ENCODE measurements at places on chromosomes 2 and 18. TPM values are rescaled to one million over a fixed set of nuclear protein-coding genes. Genes with fewer than 3 reads are reported as not detected.

Gene SERPINB2
- not detected for total RNA-seq

Gene CNDP1
- total RNA-seq = not detected

Gene MAP2
- total RNA-seq = 0.28 TPM

Gene MOB1A
- 81.5 TPM for total RNA-seq

Gene PRKAG3
- not detected for total RNA-seq

Gene CCBE1
- 5.8 TPM for total RNA-seq

Gene EPHA4
- total RNA-seq = 0.54 TPM

Gene C2orf81
- 4.4 TPM for total RNA-seq

Gene MAPK4
- total RNA-seq = 0.07 TPM

Gene NOL4
- total RNA-seq = not detected

Gene HOXD12
- not detected for total RNA-seq

Gene DPP10
- not detected for total RNA-seq

Gene LAMA3
- total RNA-seq = 29.5 TPM

Gene MYO3B
- total RNA-seq = not detected

Gene CD8A
- total RNA-seq = 0.34 TPM

Gene HOXD9
- 1.7 TPM for total RNA-seq

Gene CLHC1
- 1.8 TPM for total RNA-seq

Gene PLA2R1
- 2.8 TPM for total RNA-seq

Gene QPCT
- total RNA-seq = 18.6 TPM

Gene PROC
- total RNA-seq = 3.9 TPM

Gene TMEM127
- total RNA-seq = 53.7 TPM

Gene PARD6G
- 1.8 TPM for total RNA-seq

Gene HSPD1
- total RNA-seq = 751 TPM

Gene MGAT4A
- 1.3 TPM for total RNA-seq

Gene FSHR
- not detected for total RNA-seq

Gene MYO7B
- total RNA-seq = 0.13 TPM

Gene MOB4
- 33.8 TPM for total RNA-seq

Gene DNER
- 9.1 TPM for total RNA-seq

Gene SLC9A4
- total RNA-seq = not detected

Gene PROKR1
- not detected for total RNA-seq

Gene TSPYL6
- total RNA-seq = not detected

Gene ZNF516
- 4.2 TPM for total RNA-seq

Gene OTOS
- total RNA-seq = not detected

Gene C2orf49
- 17.3 TPM for total RNA-seq

Gene SH3RF3
- 0.40 TPM for total RNA-seq

Gene LIPT1
- total RNA-seq = 3.8 TPM

Gene PFN4
- 1.1 TPM for total RNA-seq

Gene VWA3B
- total RNA-seq = not detected

Gene PLEK
- total RNA-seq = not detected

Gene STEAP3
- 40.9 TPM for total RNA-seq

Gene ITPRID2
- total RNA-seq = 83.5 TPM

Gene CYP26B1
- total RNA-seq = 12.9 TPM

Gene CCDC68
- total RNA-seq = 5.8 TPM

Gene RBKS
- total RNA-seq = 8.8 TPM

Gene HOXD3
- total RNA-seq = 0.15 TPM

Gene ADAM23
- total RNA-seq = 10.0 TPM

Gene C1QL2
- total RNA-seq = 0.14 TPM

Gene ALPI
- total RNA-seq = not detected

Gene MYCN
- not detected for total RNA-seq

Gene SP140
- 0.24 TPM for total RNA-seq

Gene KCNG3
- total RNA-seq = 1.3 TPM

Gene LINC00305
- total RNA-seq = not detected

Gene CSRNP3
- not detected for total RNA-seq

Gene GEN1
- 13.7 TPM for total RNA-seq
